ENCODE measurements at places on chromosomes 16 and 17.

DNA sequence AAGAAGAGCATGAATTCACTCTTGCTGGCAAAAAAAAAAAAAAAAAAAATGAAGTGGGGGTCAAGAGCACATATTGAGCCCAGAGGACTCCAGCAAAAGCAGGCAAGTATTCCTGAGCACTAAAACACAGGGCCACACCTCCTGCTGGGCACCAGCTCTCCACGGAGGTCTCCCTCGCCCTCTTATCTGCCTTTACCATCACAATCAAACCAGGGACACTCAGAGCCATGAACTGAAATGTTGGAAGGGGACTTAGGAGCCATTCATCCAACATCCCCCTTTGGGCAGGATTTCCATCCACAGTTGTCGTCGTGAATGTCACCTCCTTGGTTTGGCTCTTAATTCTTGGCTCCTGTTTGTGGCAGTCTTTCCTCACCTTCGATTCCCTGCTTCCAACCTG is 89.8 kb upstream of the GNAO1 start:
- no peak for DNase-seq

GRCh38 chr17:57935833-57936807 is 19.1 kb downstream of the CUEDC1 start:
- no peak for DNase-seq

DNA sequence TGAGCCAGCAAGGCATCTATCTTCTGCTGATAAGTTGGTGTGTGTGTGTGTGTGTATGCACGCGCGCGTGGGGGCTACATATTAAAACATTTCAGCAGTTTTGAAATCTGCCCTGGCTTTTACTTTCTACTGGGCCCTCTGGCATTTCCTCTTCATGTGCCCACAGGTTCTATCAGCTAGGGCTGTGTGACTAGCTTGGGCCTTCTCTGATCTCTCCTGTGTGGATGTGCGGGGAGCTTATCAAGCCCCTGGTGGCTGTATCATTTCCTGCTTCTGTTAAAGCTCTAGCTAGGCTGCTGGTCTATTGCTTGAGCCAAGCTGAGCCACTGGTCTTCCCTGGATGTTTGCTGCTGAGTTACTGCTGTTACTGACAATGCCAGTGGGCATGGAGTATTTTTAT is 132.5 kb downstream of the AATF start:
- no peak for DNase-seq

- DNase-seq = no peak
These were observed 6.1 kb downstream of the TMEM235 start for GRCh38 chr17:78237401-78238012.

DNA sequence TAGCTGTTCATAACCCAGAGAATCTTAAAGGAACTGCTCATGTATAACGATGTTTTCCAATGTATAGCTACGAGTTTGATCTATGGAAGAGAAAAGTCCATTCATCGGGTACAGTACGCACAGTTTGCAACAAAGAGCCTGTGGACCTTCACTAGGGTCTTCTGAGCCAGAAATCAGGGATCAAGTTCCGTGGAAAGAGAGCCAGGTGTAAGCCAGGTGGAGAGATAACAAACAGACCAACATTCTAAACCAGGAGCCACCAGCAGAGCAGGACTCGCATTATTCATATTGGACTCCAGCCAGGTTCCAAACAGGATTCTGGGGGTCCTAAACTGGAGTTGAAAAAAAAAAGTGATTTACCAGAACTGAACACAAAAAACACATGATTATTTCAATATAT is 505.4 kb upstream of the C16orf82 start:
- no peak for DNase-seq

- no peak for DNase-seq
These were observed 84.3 kb downstream of the CDH11 start for GRCh38 chr16:65037556-65037955.

DNA sequence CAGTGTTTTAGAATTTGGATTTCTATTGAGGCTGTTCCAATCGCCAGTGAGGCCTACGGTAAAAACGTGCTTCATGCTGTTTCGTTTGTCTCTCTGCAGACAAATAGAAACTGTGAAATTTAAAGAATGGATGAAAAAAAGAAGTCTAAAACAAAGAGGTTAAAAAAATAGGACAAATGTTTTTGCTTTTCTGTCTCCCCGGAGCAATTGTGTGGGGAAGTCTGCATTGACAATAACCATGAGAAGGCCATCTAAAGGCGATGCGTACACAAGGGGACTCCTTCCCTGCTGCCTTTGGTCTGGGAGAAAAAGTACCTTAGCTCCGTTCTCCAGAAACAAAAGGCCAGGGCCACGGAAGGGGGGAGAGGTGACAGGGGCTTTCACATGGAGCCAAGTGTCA is 4.6 kb upstream of the ZFHX3 start:
- DNase-seq = no peak

DNA sequence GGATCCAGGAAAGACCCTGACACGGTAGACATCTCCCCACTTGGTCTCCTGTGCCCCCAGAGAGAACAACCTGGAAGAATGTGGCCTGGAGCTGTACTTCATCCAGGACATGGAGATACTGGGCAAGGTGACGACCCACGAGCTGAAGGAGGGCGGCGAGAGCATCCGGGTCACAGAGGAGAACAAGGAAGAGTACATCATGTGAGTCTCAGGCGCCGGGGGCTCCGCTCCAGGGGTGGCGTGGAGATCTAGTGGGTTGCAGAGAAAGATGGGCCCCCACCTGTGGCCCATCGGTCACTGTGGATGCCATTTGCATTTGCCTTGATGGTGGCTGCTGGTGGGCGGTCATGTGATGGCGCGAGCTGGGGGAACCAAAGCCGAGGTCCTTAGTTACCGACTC is 14.9 kb upstream of the CLEC18A start:
- DNase-seq = no peak

DNA sequence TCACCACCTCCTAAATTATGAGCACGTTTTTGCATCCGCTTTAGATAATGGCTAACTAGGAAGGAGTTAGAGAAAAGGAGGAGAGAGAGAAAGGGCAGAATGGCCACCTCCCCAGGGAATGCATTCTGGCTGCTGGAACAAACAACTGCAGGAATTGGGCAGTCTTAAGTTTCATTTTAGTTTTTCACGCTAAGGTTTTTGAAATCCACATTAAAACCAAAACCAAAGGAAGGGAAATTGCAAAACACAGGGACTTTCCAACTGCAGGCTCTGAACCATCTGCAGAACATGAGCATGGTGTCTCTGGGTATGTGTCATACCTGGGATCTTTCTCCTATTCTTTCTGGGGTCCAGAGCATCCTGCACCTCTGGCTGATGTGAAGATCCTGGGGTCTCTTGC is 12.1 kb upstream of the CCL8 start:
- DNase-seq = no peak

DNA sequence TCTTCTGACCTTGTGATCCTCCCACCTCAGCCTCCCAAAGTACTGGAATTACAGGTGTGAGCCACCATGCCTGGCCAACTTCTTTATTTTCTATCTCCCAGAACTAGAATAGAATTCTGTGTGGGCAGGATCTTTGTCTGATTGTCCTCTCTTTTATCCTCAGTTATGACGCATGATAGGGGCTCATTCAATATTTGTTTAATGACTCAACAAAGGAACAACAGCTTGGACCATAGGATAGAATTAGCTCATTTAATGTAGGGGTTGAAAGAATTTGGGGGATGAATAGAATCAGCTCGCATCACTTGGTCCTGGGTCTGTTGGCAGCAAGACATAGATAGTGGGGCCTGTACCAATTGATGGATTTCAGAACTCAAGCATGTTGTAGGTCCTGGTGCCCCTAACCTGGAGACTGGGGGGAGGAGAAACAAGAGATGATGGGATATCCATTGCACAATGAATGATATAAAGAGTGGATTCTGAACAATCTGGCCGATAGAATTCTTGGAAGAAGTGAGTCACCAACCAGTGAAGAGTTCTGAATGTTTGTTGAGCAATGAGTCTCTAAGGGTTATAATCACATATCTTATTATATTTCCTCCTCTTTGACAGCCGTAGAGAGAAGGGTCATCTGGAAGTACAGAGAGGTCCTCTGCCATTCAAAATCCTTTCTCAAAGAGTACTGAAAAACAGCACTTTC is 250.2 kb downstream of the HS3ST4 start:
- DNase-seq = no peak

DNA sequence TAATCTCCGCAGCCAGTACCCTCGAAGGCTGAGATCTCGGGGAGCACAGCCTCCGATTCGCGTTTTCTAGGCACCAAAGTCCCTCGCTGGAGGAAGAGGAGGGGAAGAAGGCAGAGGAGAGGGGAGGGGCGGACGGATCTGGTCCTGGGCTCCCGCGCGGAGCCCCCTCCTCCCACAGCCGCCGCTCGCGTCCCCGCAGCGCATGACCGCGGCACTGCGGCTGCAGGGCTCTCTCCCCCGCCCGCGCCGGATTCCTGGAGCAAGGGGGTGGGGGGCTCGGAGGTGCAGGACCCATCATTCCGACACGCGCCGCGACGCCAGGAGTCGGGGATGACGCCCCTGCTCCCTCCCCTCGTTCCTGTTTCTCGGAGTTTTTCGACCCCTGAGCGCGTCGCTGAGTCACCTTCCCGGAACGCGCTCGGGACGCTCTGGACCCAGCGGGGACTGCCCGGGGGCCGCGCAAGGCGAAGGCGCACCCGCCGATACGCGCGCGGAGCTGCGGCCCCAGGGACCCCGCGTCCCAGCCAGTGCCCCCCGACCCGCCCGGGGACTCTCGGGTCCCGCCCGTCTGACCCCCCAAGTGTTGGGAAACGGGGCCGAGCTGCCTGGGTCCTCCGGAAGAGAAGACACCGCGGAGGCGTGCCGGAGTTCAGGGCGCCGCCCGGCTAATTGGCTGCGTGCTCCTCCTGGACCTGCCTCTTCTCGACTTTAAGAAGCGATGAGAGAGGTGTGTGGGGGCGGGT is 1.4 kb upstream of the SPHK1 start:
- DNase-seq = peak; percentile 39

DNA sequence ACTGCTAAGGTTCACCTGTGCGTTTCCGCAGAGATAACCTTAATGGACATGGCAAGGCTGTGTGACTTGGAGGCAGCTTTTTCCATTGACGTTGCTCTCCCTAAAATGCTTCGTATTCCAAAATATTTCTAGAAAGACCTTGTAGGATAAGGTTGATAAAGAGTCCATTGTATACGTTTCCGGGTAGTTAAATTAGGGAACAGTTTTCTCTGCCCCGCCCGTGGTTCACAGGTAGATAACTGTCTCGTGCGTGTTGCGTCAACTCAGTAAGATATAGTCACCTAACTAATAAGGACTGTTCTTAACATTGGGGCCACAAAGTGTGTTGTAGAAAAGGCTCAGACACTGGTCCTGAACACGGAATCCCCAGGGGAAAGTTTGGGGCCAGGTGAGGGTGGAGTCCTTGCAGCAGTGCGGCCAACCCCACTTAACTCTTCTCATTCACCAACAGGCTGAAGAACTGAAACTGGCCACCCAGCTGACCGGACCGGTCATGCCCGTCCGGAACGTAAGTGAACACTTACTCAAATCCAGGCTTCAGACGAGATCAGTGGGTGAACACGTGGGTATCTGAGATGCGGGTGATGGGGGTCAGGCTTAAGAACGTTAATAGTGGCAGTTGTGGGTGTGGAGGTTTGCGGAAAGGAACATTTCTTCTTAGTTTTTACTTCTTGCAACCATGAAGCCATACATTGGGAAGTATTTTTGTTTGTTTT is 1.6 kb downstream of the RPL13 start:
- no peak for DNase-seq

DNA sequence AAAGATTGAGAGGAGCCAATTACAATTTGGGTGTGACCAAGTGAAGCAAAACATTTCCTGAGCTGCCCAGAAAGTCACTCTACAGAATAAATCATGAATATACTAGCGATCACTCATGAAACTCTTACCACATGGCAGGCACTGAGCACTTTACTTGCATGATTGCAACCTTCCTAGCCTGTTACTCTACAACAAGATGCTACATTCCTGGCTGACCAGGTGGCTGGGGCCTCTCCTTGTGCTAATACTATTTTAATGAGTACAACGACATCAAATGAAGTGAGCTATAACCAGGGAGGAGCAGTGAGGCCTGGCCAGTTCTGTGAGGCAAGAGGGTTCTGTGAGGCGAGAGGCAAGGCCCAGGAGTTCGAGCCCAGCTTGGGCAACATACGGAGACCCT is 75.2 kb downstream of the CPPED1 start:
- DNase-seq = no peak

- DNase-seq = no peak
These were observed 72.5 kb downstream of the WSCD1 start for GRCh38 chr17:6142701-6143100.

- no peak for DNase-seq
These were observed 982.9 kb upstream of the RBFOX1 start for GRCh38 chr16:6349725-6350124.

DNA sequence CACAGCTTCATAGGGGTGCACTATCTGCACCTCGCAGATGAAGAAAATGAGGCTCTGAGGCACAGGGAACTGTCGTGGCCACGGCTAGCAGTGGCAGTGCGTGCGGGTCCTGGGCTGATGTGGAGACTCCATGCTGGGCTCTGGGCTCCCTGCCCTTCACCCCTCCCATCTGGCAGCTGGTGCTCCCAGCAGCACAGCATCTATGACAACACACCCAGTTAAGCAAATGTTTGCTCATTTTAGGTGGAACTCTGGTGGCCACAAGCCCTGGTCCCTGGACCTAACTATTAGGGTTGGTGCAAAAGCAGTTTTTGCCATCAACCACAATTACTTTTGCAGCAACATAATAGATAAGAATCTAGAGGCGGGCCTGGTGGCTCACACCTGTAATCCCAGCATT is 30.9 kb downstream of the IFT140 start:
- no peak for DNase-seq

DNA sequence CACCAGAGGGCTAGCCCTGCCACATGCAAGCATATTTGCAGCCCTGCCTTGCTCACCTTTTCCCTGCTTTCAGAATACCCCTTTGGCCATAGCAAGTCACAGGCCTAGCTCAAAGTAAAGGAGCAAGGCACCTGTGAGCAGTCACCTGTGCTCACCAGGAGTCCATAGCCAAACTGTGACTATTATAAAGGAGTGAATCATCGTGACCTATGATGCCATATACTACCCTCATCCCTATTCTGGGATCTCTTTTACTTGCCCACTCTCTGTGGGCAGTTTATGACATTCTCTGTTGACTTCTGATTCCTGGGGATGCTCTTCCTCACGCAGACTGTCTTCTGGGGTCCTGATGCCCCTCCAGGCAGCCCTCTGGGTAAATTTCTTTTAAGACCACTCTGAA is 200.5 kb upstream of the NLRP1 start:
- no peak for DNase-seq

GRCh38 chr16:2950773-2951172 is 13.3 kb upstream of the KREMEN2 start:
- DNase-seq = no peak

DNA sequence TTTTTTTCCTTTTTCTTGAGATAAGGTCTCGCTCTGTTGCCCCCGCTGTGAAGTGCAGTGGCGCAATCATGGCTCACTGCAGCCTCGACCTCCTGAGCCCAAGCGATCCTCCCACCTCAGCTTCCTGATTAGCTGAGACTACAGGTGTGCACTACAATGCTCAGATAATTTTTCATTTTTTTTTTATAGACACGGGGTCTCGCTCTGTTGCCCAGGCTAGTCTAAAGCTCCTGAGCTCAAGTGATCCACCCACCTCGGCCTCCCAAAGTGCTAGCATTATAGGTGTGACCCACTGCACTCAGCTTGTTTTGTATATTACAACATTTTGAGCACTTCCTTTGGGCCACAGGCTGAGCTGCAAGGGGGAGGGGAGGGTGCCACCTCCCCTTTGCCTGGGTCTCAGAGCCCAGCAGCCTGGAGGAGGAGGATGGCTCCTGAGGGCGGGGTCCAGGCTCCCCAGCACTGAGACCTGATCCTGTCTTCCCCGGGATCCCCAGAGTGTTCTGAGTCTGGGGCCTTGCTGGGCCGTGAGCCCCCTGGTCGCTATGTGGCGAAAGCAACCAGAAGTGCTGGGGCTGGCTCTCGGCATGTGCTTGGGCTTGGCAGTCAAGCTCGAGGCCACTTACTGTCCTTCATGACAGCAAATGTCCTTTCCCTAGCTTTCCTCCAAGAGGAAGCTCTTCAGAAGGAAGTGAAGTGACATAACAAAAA is 8.1 kb downstream of the DEF8 start:
- no peak for DNase-seq
